ENCODE measurements at places on chromosomes 4 and X.

DNA sequence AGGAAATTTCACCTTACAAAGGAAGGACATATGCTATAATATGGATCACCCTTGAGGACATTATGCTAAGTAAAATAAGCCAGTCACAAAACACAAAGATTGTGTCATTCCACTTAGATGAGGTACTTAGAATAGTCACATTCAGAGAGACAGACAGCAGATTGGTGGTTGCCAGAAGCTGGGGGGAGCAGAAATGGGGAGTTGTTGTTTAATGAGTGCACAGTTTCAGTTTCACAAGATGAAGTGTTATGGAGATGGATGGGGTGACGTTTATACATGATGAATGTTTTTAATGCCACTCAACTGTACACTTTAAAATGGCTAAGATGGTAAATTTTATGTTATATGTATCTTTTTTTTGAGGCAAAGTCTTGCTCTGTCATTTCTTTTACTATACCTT lies 14.8 kb upstream of the SPON2 start:
- peak; percentile 29 for DNase-seq

- peak; percentile 2 for DNase-seq
Measured at GRCh38 chrX:150150076-150150779, 211.9 kb upstream of the EOLA2 start.

GRCh38 chr4:725391-726234 lies 20.0 kb downstream of the PCGF3 start:
- no peak for DNase-seq

DNA sequence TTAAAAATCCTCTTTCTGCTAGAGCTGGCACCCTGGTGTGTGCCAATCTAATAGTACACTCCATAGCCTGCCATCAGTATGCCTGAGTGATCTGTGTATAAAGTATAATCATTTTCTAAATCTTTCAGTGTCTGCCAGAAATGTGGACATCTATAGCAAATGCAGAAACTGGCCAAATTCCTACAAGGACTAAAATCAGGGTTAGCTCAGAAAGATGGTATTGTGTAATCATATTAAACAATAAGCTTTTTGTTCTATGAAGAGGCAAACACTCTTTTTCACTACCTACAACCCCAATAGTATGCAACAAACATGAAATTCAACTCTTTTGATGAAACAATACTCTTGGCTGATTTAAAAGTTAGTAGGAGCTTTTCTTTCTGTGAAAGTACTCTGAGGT lies 7.7 kb upstream of the TXLNG start:
- DNase-seq: no peak

DNA sequence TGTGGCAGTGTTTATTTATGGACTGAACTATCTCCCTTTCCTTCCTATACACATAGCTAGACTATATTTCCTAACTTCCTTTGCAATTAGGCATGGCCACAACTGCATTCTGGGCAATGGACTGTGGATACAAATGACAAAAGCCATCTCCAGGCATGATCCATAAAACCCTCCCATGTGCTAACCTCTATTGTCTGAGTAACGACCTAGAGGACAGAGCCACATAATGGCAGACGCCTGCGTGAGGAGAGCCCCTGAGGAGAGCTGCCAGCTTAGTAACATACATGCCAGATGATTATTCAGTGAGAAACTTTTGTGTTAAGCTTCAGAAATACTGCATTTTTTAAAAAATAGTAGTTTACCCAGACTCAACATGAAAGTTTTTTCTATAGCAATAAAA lies 142.9 kb downstream of the ADGRA3 start:
- DNase-seq: no peak

DNA sequence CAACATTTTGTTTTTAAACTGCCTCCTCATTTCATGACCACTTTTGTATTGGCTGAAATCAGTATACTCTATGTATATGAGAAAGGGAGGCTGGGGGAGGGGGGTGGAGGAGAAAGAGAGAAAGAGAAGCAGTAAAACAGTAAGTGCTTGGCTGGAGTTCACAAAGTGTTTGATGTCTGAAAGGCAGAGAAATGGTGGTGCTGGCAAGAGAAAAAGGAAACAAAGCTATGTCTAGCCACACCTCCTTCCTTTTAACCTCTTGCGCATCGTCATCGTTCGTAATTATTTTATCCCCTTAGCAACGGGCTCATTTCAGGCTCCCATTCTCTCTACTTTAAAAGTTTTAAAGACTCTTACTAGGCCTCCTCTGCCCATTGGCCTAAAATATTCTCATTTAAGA lies 25.6 kb downstream of the RPA4 start:
- no peak for DNase-seq

DNA sequence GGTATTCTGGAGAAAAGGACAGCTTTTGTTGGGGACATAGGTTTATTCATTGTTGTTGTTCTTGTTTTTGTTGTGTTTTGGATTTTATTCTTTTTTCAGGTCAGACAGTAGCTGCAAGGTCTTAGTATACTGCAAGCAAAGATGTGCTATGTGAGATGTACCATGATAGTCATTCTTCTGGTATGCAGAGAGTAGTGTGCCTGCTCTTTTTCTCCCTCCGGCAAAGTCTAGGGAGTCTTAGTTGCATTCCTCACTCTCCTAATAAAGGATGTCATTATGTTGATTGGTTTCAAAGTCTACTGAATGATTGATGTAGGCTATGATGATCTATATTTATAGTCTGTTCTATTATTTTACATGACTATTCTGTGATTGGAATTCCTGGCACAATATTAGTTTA lies 119.9 kb upstream of the POF1B start:
- no peak for DNase-seq

DNA sequence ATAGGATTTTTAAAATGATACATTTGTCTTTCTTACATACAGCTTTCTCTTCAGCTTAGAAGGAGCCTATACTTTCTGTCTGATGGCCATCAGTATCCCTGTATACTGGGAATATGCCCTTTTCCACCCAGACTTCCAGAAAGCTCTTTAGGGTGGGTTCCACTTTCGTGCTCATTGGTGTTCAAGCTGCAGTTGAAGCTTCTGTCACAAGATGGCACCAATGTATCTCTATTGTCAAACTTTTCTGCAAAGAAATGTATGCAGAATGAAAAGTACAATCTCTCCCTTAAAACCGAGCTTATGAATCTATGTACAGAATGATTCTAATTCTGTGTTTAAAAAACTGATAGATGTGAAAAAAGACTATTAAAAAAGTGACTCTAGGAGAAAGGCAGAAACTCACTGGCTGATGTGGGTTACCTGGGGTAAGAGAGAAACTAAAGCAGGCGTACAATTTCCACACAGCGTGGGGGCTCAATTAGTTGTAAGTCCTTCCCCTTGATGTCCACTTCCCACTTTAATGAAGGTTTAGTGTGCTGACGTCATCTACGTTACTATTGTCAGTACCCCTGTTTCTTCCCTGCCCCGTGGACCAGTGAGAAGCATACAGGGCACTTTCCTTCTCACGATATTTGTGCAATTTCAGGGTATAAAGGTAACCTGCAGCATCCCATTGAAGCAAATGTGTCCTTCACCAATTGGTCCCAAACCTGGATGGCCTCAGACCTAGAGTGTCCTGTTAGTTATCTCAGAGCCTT lies 57.3 kb upstream of the TCEAL2 start:
- DNase-seq: peak; percentile 29

DNA sequence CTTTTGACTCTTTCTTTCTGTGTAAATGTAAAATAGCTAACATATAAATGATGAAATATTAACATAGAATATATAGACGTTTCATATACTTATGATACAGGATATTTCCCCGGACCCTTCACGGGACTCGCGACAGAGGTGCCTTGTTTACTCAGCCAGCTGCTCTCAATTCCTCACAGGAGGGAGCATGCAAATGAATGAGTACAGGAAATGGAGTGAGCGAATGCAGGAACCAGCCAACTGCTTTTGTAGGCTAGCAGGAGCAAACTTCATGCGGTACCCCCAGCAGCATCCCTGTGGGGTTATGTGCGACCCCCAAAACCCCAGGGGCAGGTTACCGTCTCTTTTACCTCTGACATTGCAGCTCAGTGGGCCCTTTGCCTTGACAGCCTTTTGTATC lies 110.3 kb upstream of the PDHA2 start:
- no peak for DNase-seq

GRCh38 chr4:173264684-173265185 lies 69.4 kb downstream of the HMGB2 start:
- peak; percentile 38 for DNase-seq

DNA sequence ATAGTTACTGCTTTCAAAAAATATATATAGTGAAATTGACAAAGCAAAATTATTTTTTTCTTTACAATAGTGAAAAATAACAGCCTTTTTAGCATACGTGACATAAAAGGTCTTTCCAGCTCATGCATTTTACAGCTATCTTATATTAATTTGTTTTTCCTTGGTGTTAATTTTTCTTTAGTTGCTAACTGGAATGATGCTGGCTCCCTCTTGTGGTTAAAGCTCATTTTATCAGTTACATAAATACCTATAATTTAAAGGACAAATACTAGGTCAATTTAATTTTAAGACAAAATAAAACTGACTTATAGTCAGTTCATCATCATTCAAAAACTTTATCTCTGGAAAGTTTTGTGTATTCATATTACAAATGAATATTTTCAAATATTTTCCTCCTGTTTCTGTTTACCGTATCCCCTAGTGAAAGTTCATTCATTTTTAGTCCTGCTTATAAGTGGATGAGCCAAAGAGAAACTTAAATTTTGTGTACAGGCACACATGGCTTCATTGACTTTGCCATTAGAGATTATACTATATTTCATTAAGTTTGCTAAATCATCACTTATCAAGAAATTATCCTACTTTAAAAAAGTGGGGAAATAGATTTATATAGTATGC lies 9.9 kb upstream of the ANAPC4 start:
- DNase-seq: peak; percentile 56

GRCh38 chr4:142535009-142535408 lies 311.1 kb downstream of the INPP4B start:
- peak; percentile 60 for DNase-seq

DNA sequence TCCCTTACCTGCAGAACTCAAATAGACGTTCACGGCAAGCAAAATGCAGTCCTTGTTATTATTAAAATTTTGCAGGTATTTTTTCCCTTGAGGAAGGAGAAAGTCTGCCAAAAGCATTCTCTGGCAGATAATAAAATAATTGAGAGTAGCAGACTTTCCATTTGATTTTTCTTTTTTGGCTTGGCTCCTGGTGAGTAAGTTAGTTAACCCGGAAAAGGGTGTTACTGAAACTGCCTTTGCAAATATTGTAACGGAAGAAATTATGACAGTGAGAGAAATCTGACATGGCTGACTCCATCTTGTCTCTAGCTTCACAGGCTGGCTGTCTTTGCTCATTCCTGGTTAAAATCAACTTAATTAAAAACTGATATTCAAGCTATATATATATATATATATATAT lies 100.5 kb downstream of the GPR143 start:
- DNase-seq: peak; percentile 10

GRCh38 chr4:139222215-139222614 lies 45.2 kb upstream of the ELF2 start:
- no peak for DNase-seq

GRCh38 chr4:109944591-109944990 lies 31.9 kb downstream of the EGF start:
- no peak for DNase-seq

DNA sequence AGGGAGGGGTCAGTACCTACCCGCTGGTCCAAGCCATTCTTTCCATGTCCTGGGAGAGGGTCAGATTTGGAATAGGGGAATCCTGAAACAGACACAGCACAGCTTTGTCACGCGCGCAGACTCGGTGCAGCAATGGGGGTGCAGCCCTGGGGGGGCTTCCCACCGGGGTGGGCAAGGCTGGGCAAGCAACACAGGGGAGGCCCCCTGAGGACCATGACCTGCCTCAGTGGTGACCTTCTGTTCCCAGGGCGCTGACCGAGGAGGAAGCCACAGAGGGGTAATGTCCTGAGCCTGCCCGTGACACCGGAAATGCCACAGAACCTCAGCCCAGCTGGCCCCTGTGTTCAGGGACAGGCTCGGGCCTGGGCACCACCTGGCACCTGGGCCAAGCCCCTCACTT lies 53.2 kb upstream of the AFAP1 start:
- DNase-seq: no peak

DNA sequence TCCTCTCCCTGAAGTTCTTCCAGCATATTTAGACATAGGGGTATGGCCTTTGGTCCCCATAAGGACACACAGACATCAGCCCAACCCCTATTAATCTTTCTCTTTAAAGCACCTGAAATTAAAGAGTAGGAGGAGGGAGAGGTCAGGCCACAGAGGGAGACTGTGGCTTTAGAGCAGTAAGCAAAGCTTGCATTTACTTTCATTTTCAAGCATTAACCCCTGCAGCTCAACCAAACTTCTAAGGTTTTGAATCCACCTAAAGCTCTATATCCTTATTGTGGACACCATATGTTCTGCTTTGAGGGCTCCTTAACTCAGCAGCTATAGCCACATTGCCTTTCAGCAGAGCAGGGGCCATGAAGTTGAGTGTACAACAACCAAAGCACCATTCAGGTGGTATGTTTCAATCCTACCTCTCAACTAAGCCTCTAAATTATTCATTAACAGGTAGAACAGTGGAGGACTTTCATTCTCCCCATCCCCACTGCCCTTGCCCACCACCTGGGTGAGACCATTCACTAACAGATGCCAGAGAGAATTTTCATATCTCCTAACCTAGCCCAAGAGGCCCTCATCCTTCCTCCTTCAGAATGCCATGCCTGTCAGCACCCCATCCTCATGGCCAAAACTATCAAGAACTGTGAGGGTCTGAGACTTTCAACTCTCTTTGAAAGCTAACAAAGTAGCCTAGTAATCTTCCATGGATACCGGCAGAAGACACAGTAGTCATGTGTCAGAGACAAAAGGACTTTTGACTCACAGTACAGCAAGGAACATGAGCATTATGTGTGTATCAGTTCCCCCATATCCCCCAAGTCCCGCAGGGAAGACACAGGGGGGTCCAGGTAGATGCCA lies 20.8 kb downstream of the LIN54 start:
- peak; percentile 37 for DNase-seq

DNA sequence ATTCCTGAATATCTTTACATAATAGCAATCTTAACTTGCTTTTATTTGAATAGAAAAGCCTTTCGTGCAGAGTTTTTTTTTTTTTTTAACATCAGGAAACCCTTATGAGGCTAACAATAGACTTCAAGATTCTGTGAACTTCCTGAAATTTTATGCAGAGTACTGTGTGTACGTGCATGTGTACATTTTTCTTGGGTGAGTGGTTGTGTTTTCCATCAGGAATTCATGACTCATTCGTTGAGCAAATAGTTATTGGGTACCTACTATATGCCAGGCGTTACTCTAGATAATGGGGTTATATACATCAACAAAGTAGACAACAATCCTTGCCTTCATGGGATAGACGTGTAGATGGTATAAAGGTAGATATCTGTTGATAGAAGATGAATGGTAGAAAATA lies 59.1 kb downstream of the MRPL1 start:
- DNase-seq: peak; percentile 94

- no peak for DNase-seq
Measured at GRCh38 chr4:13516315-13516860, 27.9 kb downstream of the NKX3-2 start.

GRCh38 chr4:86895692-86896488 lies 3.7 kb upstream of the C4orf36 start:
- peak; percentile 78 for DNase-seq

GRCh38 chrX:56947699-56948098 lies 47.6 kb downstream of the SPIN3 start:
- peak; percentile 72 for DNase-seq

DNA sequence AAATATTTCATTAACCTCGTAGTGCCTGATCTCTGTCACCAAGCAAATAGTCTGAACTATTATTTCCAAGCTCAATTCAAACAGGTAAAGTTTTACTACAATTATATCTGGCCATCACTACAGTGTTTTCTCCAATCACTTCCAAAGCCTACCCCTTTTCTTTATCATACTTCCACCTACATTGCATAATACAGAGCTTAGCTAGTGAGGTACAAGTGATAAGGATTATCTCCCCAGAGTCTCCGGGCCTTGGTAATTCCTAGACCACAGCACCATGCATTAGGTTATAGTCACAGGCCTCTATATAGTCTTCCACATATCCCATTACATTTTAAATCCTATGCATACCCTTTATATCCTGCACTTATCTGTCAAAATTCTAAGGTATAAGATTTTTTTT lies 154.2 kb downstream of the SNCA start:
- no peak for DNase-seq
